CD4-positive, alpha-beta T cell (primary cell): ENCODE measurements at places on chromosomes 5 and 9.

DNA sequence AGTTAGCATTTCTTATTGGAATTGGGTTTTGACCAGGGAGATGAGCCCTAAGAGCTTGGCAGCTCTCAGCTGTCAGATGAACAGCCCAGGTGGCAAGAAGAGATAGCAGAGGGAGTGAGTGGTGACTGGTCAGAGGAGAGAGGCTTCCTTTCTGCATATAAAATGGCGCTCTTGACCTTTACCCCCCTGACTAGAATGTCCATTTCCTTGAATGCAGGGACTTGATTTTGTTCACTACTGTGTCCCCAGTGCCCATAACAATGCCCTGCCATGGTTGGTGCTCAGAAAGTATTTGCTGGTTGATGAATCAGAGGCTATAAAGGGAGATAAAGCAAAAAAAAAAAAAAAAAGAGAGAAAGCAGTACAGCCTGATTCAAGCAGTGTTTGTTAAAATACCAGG, 7.2 kb downstream of the CHMP5 start:
- H3K4me1 ChIP-seq, result no peaks in the 10 kb centered on the region
- no peak for DNase-seq
- H3K27me3 ChIP-seq, result no peaks in the 10 kb centered on the region
- no peak overlapping the region for H3K27ac ChIP-seq
- H3K4me3 ChIP-seq, result no peak overlapping the region
- H3K36me3 ChIP-seq, result peaks cover 90% of the 10 kb centered on the region

- H3K36me3 ChIP-seq, result no peaks in the 10 kb centered on the region
- H3K27me3 ChIP-seq, result no peaks in the 10 kb centered on the region
- no peak overlapping the region for H3K27ac ChIP-seq
- H3K4me1 ChIP-seq, result no peaks in the 10 kb centered on the region
Observed at GRCh38 chr5:74504463-74504862, 136.1 kb downstream of the ENC1 start.

GRCh38 chr9:109699019-109699418, 81.0 kb upstream of the PALM2AKAP2 start:
- H3K27me3 ChIP-seq, result no peaks in the 10 kb centered on the region
- no peaks in the 10 kb centered on the region for H3K36me3 ChIP-seq
- H3K4me3 ChIP-seq, result no peak overlapping the region
- H3K27ac ChIP-seq, result no peak overlapping the region
- no peaks in the 10 kb centered on the region for H3K4me1 ChIP-seq

DNA sequence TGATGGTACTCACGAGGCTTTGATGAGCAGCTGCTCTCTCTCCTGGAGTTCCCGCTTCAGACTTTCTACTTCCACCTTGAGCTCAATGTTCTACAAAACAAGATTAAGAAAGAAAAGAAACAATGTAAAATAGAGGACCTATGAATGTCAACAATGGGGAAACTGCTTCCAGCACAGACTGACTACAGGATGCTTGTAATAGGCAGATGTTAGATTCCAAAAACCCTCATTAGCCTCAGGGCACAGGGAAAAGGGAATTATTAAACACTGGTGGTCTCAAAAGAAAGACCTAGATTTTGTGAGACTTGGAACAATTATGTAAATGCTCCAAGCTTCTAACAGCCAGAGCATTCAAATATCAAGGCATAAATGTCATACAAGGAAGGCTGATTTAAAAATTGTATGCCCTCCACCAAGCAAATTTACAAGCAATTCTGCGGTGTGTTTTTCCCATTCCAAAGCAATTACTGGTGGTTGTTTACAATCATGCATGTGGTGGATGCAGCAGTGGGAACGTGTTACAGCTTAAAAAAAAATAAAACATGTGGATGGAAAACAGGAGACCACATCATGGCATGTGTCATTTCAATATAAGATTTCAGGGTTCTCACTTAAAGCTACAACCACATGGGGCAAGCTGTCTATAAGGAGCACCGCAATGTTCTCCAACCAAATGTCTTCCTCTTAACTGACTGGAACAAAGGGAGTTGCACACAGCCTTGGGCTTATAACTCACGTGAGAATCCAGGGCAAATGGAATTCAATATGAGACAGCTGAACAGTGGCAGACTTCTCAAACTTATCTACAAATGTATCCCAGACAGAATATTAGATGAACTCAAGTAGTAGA, 34.0 kb downstream of the CDK5RAP2 start:
- no peak overlapping the region for H3K27ac ChIP-seq
- DNase-seq, result no peak

- no peak for DNase-seq
- no peaks in the 10 kb centered on the region for H3K27me3 ChIP-seq
- no peak overlapping the region for H3K4me3 ChIP-seq
- no peaks in the 10 kb centered on the region for H3K36me3 ChIP-seq
Observed at GRCh38 chr9:14936491-14936890, 26.3 kb upstream of the FREM1 start.

- no peak for DNase-seq
- H3K27me3 ChIP-seq, result no peaks in the 10 kb centered on the region
- H3K27ac ChIP-seq, result no peak overlapping the region
- no peaks in the 10 kb centered on the region for H3K4me1 ChIP-seq
- H3K36me3 ChIP-seq, result no peaks in the 10 kb centered on the region
Observed at GRCh38 chr5:20335978-20336377, 348.0 kb upstream of the CDH18 start.

GRCh38 chr5:34043099-34043876, at the start of gene C1QTNF3:
TSS of gene C1QTNF3 (minus strand) at chr5:34043213. CDS start at chr5:34043125, 88 bp downstream.
- no peak within 1 kb of the TSS for H3K4me3 ChIP-seq
- H3K4me1 ChIP-seq, result peaks cover 4% of the 10 kb centered on the region
- H3K27ac ChIP-seq, result no peak within 1 kb of the TSS
- no peaks in the 10 kb centered on the region for H3K36me3 ChIP-seq

DNA sequence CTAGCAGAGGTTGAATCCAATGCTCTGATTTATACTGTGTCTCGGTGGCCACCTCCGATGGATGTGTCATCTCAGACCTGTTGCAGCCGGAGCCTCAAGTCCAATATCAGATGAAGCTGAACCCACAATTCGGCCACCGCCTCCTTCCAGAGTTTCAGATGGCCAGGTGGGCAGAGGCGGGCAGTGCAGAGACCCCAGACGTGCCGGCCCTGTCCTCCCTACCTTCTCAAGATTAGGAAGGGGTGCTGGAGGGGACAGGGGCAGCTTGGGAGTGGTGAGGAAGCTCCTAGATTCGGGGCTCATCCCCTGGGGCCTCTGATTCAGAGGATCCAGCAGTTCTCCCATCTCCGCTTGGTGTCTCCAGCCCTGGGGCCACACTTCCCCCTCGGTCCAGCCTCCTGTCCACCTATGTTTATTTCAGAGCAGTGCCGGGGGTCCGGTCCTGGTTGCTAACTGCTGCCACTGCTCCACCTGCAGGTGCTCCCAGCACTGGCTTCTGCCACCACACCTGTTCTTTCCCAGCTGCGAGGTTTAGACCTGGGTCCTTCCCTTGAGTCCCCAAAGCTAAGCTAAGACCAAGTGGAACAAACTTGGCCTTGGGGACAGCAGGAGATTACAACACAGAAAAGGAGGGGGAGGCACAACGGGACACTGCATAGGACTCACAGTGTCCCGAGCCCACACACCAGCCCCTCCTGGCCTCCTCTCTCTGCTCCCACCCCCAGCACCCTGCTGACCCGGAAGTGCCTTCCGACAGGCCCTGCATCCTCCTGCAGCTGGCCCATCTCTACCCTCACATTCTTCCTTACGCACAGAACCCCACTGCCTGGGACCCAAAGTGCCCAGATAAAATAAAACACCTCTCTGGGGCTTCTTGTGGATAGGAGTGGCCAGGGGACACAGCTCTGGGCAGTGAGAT, 81.6 kb downstream of the NTNG2 start:
- no peak for DNase-seq
- H3K27ac ChIP-seq, result no peak overlapping the region
- peaks cover 31% of the 10 kb centered on the region for H3K4me1 ChIP-seq
- H3K4me3 ChIP-seq, result no peak overlapping the region

GRCh38 chr5:151219138-151219537, 4.8 kb downstream of the CCDC69 start:
- H3K36me3 ChIP-seq, result peaks cover 58% of the 10 kb centered on the region
- no peak for DNase-seq
- H3K4me3 ChIP-seq, result no peak overlapping the region
- H3K27me3 ChIP-seq, result no peaks in the 10 kb centered on the region

GRCh38 chr9:113621309-113621791, 157.8 kb downstream of the RGS3 start:
- H3K27me3 ChIP-seq, result no peaks in the 10 kb centered on the region
- no peak overlapping the region for H3K4me3 ChIP-seq
- H3K27ac ChIP-seq, result no peak overlapping the region
- H3K36me3 ChIP-seq, result no peaks in the 10 kb centered on the region
- H3K4me1 ChIP-seq, result no peaks in the 10 kb centered on the region
- DNase-seq, result no peak

DNA sequence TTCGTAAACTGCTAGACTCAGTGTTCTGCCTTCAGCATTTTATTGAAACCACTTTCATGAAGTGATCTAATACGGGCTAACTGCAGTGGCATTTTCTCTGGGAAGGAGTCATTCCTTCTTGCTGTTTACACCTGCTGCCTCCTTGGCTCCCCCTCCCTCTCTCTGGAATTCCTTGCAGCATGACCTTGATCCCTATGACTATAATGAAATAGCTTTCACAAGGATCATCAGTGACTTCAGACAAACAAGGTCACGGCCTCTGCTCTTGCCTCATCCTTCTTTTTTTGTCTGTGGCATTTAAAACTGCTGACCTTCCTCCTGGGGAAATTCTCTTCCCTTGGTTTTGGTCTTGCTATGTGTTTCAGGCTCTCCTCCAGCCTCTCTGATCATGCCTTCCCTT, 90.2 kb downstream of the ZNF462 start:
- no peaks in the 10 kb centered on the region for H3K4me1 ChIP-seq
- H3K4me3 ChIP-seq, result no peak overlapping the region
- DNase-seq, result no peak
- no peaks in the 10 kb centered on the region for H3K27me3 ChIP-seq

- H3K4me3 ChIP-seq, result no peak overlapping the region
- no peaks in the 10 kb centered on the region for H3K27me3 ChIP-seq
- H3K4me1 ChIP-seq, result no peaks in the 10 kb centered on the region
- DNase-seq, result no peak
- H3K27ac ChIP-seq, result no peak overlapping the region
Observed at GRCh38 chr9:16417749-16418148, 452.7 kb downstream of the BNC2 start.

DNA sequence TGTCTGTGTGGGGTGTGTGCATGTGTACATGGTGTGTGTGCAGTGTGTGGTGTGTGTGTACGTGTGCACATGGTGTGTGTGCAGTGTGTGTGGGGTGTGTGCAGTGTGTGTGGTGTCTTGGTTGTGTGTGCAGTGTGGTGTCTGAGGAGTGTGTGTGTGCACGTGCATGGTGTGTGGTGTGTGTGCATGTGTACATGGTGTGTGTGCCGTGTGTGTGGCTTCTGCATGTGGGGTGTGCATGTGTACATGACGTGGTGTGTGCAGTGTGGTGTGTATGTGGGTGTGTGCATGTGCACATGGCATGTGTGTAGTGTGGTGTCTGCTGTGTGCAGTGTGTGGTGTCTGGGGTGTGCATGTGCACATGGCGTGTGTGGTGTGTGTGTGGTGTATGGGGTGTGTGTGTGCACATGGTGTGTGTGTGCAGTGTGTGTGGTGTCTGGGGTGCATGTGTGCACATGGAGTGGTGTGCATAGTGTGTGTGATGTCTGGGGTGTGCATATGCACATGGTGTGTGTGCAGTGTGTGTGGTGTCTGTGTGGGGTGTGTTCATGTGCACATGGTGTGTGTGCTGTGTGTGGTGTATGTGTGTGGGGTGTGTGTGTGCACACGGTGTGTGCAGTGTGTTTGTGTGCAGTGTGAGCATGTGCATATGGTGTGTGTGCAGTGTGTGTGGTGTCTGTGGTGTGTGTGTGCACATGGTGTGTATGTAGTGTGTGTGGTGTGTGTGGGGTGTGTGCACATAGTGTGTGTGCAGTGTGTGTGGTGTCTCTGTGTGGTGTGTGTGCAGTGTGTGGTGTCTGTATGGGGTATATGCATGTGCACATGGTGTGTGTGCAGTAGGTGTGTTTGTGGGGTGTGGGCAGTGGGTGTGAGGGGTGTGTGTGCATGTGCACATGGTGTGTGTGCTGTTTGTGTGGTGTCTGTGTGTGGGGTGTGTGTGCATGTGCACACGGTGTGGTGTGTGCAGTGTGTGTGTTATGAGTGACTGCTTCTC, 40.6 kb upstream of the ZNG1F start:
- H3K27me3 ChIP-seq, result no peaks in the 10 kb centered on the region
- peak; percentile 3 for DNase-seq
- no peaks in the 10 kb centered on the region for H3K4me1 ChIP-seq
- no peaks in the 10 kb centered on the region for H3K36me3 ChIP-seq

- H3K4me3 ChIP-seq, result no peak overlapping the region
- DNase-seq, result no peak
- no peaks in the 10 kb centered on the region for H3K27me3 ChIP-seq
- no peaks in the 10 kb centered on the region for H3K36me3 ChIP-seq
- H3K4me1 ChIP-seq, result no peaks in the 10 kb centered on the region
Observed at GRCh38 chr9:34712140-34712539, 2.2 kb upstream of the CCL21 start.

GRCh38 chr5:127931396-127931795, 152.2 kb upstream of the SLC12A2 start:
- no peaks in the 10 kb centered on the region for H3K36me3 ChIP-seq
- no peak for DNase-seq
- H3K27me3 ChIP-seq, result no peaks in the 10 kb centered on the region

DNA sequence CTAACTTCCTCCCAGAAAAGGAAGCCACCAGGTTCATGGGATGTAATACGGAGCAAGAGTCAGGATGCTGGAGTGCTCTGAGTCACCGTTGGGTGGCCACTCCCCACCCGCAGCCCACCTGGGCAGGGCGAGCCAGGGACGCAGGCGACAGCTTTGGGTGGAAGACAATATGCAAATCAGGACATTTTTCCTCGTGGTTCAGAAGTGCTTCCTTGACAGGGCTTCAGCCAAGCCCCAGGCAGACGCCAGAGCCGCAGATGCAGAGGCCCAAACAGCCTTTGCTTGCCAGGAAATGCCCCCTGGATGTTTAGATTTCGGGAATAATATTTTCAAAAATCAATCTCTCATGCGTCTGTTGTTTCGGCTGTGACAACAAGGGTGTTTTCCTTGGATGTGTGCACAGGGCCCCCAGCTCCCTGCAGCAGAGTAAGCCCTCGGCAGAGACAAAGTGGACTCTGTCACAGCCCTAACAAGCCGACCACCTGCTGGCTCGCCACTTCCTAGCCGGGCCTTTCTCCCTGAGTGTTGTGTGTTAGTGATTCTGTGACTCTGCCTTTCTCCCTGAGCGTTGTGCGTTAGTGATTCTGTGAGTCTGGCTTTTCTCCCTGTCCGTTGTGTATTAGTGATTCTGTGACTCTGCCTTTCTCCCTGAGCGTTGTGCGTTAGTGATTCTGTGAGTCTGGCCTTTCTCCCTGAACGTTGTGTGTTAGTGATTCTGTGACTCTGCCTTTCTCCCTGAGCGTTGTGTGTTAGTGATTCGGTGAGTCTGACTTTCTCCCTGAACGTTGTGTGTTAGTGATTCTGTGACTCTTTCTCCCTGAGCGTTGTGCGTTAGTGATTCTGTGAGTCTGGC, 11.8 kb upstream of the SLC9A3 start:
- H3K36me3 ChIP-seq, result no peaks in the 10 kb centered on the region
- no peak overlapping the region for H3K4me3 ChIP-seq
- peaks cover 30% of the 10 kb centered on the region for H3K27me3 ChIP-seq

- no peaks in the 10 kb centered on the region for H3K27me3 ChIP-seq
- H3K36me3 ChIP-seq, result no peaks in the 10 kb centered on the region
- no peak overlapping the region for H3K27ac ChIP-seq
- DNase-seq, result no peak
- H3K4me3 ChIP-seq, result no peak overlapping the region
Observed at GRCh38 chr9:8542537-8542936, 743.0 kb upstream of the DMAC1 start.

GRCh38 chr9:127629468-127630081, 17.5 kb downstream of the STXBP1 start:
- no peak overlapping the region for H3K27ac ChIP-seq
- no peak overlapping the region for H3K4me3 ChIP-seq
- no peaks in the 10 kb centered on the region for H3K36me3 ChIP-seq
- peaks cover 6% of the 10 kb centered on the region for H3K4me1 ChIP-seq
- peak; percentile 27 for DNase-seq
